Hematopoietic multipotent progenitor cell treated with erythropoietin and hydrocortisone succinate and interleukin-3 and kit ligand, for 8 days (in vitro differentiated cells): ENCODE measurements at places on chromosomes 7 and 10.

GRCh38 chr7:47143339-47143738 is 438.6 kb downstream of the TNS3 start:
- DNase-seq, result no peak

GRCh38 chr7:105808703-105809590 is 67.5 kb downstream of the ATXN7L1 start:
- peak; percentile 55 for DNase-seq

- no peak for DNase-seq
These were observed 19.6 kb downstream of the ABI1 start for GRCh38 chr10:26840938-26841732.

- DNase-seq, result no peak
These were observed 571.7 kb upstream of the FOXK1 start for GRCh38 chr7:4110438-4110837.

DNA sequence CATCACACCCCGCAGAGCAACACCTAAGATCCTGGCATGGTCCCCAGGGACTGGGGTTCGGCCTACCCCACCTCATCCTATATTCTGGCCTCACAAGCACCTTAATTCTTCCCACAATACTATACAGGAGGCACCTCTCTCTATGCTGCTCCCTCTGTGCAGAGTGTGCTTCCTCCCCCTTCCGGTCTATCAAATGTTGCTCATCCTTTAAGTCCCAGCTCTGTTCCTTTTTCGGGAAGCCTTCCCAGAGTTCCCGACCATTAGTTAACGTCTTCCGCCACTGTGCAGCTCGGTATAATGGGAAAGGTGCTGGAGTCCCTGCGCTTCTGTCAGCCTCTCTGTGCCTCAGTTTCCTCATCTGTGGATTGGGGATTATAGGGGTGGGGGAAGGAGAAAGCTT is 21.8 kb downstream of the PALD1 start:
- DNase-seq, result no peak

DNA sequence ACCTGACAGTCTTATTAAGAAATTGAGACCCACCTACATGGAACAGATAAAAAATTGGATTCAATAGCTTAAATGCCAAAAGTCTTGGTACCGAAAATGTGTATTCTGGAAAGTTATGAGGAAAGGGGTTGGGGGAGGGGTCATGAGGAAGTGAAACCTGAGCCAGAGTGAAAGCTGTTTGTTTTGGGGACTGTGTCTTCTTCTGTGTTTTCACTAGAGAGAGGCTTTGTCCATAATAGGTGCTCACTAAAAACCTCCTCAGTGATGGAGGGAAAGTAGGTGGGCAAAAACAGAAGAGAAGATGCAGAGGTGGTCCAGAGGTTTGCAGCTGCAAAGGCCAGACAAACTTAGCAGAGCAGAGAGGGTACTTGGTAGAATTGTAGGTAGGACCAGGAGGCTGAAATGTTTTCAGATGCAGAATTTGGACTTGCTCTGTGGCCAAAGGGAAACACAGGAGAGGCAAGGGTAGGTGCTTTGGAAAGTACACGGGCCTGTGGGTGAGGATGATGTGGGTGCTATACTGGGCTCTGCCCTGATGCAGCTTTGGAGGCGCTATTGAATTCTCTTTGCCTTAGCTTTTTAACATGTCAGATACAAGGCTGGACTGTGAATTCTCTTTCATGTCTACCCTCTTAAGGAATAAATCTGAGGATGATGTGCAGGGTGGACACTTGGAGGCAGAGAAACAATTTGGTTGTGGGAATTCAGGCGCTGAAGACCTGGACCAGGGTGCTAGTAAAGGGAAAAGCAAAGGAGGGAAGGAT is 254.6 kb downstream of the PTEN start:
- DNase-seq, result peak; percentile 15

DNA sequence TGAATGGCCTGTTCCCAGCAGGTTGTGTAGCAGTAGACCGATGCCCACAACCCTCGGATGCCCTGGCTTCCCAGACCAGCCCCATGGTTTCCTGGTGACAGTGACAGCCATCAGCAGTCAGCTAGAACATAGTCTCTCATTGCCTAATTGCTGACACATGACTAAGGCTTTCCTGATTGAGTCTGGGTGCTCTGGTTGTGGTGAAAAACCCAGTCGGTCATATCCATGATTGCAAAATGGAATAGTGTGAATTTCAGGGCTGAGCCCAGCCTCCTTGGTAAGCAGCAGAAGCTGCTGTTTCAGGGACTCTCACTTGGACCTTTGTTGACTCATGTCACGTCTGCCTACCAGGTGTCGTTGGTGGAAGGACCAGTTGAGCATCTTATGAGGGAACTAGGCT is 36.6 kb downstream of the POR start:
- DNase-seq, result no peak

- DNase-seq, result no peak
These were observed 89.9 kb downstream of the CARD11 start for GRCh38 chr7:2953588-2954407.

- DNase-seq, result no peak
These were observed 6.0 kb downstream of the PPIA start for GRCh38 chr7:44802418-44803025.

DNA sequence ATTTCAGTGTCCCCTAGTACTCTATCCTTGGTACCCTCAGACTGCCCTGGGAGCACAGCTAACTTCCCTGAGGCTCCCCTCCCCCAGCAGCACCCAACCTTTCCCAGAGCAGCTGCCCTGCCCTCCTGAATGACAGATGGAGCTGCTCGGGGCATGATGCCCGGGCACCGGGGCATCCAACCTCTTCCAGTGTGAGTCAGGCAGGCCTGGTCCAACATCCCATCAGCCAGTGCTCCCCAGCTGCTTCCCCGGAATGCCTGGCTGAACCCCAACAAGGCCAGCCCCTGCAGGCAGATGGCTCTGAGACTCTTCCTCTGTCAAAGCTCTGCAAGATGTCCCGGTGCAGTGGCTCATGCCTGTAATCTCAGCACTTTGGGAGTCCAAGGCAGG is 11.9 kb upstream of the TSPAN15 start:
- no peak for DNase-seq

- DNase-seq, result no peak
These were observed 296.7 kb upstream of the KLF6 start for GRCh38 chr10:4081685-4082111.

GRCh38 chr7:50353894-50354595 is 49.5 kb downstream of the IKZF1 start:
- no peak for DNase-seq

DNA sequence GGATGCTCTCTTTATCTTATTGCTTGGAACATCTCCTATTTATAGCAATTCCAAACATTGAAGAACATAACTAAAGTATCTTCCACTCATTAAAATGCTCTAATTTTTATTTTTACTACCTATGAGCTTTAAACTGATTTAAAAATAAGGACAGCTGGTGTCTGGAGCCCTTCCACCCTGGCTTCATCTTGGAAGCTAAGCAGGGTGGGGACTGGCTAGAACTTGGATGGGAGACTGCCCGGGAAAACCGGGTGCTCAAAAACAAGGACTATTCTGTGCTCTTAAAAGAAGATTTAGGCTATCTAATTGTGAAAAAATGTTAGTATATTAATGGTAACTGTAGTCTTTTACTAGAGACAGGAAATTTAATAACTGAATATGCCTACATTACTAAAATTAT is 69.2 kb downstream of the ARMC3 start:
- no peak for DNase-seq

DNA sequence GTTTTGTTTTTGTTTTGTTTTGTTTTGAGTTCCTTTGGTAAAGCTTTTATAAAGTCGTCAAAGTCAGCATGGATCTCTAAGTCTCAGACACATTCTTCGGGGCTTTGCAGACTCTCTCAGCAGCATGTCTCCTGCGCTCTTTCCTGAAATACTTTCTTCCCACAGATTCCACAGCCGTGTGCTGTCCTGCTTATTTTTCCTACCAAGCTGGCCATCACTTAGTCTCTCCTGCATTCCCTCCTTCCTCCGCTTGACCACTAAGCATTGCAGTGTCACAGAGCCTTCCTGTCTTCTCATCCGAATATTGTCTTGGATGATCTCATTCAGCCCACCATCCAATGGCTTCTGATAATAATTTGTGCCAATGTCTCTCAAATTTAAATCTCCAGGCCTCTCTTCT is 434.3 kb upstream of the C7orf33 start:
- no peak for DNase-seq

DNA sequence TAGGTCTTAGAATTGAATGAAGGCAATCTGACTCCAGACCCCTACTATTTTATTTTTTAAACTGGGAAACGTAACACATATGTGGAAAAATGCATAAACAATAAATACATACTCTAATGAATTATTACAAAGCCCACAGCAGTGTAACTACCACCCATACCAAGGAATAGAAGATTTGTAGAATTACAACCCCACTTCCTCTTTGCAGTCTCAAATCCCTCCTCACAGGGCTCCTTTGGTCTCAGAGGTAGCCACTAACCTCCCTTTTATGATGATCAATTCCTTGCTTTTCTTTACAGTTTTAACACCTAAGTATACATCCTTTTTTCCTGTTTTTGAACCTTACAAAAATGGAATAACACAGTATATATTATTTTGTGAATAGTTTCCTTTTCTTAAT is 6.7 kb upstream of the CCDC126 start:
- DNase-seq, result no peak

DNA sequence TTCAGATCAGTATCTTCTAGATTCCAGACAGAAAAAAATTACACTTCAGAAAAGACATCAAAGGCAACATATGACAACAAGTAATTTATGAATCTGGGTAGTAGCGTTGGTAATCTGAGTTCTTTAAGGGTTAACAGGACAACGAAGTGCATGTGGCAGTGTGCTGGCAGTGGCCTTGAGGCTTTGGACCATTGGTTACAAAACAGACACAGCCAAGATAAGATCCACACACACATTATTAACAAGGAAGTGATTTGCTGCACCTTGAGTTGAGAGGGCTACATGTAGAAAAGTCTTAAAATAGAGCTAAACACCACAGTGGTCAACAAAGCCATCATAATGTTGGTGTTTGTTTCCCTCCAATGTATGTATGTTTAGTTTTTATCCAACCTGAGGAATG is 40.6 kb downstream of the AKR1D1 start:
- DNase-seq, result no peak

GRCh38 chr7:74512762-74513161 is 59.1 kb downstream of the GTF2IRD1 start:
- DNase-seq, result no peak

DNA sequence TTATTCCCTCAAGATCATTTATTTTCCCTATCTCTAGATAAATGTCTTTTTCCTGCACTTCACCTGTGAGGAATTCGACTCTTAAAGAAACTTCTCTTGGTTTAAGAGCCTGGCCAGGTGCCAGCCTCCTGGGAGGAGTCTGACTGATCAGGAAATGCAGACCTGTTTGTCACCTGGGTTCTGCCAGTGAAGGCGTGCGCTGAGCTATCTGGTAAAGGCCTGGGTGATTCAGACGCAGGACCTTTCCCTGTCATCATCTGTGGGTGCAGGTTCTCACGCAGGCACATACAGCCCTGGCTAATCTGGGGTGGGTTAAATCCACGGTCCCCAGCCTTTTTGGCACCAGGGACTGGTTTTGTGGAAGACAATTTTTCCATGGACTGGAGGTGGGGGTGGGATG is 65.3 kb upstream of the AQP1 start:
- DNase-seq, result no peak

DNA sequence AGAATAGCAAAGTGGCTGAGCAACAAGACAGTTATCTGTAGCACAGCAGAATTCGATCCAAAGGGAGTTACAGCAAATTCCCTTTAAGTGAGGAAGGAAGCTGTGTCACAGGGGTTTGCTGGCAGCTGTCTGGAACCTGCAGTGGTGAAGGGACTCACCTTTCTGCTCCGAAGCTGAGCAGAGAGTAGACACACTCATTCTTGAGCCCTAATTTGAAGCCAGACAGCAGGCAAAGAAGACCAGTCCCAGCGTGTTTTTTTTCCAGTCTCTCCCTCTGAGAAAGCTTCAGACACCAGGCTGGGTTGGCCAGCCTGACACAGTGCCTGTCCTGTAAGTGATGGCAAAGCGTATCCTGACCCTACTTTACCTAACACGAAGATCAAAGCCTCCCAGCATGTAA is 210.7 kb downstream of the TRIL start:
- DNase-seq, result no peak

- DNase-seq, result peak; percentile 92
These were observed 121.7 kb upstream of the CCDC6 start for GRCh38 chr10:60028081-60028480.

- DNase-seq, result no peak
These were observed 282.3 kb downstream of the TWIST1 start for GRCh38 chr7:18835001-18835690.

- no peak for DNase-seq
These were observed 73.2 kb downstream of the SPDYE5 start for GRCh38 chr7:75565132-75565837.

- DNase-seq, result no peak
These were observed 220.8 kb upstream of the PHYHIPL start for GRCh38 chr10:58955615-58956014.

GRCh38 chr7:43169076-43169475 is 56.6 kb downstream of the HECW1 start:
- no peak for DNase-seq

DNA sequence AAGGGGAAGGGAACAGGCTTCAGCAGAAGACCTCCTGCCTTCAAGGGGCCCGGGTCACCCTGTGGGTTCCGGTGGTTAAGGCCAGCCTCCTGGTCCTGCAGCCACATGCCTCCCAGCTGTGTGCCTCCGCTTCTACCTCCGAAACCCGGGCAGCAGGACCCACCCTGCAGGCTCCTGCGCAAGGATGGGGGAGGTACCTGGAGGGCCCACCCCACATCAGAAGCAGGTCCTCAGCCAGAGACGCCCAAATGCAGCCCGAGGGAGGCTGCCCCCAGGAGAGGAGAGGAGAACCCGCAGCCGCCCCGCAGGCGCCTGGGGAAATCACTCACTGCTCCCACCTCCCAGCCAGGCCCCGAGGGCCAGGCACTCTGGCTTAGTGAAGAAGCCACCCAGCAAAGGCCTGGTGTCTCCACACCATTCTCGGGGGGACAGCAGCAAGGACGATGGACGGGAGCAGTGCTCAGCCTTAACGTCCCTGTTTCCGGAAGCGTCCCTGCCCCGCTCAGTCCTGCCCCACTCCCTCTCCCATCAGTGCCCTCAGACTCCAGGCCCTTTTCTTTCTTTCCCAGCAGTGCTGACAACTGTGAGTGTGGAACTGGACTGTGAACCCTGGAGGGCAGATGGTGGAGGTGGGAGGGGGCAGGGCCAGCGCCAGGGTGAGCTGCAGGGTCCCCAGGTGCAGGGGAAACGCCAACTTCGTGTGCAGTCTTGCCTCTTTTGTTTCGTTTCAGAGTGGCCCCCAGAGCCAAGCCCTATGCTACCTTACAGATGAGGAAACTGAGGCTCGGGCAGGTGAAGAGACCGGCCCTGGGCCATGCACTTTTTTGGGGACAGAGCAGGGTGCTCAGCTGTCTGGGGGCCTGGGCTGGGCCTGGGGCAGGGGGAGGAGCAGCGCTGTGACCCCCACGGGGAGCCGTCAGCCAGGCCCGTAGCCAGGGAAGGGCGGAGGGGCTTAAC is 138.0 kb downstream of the FAM53B start:
- DNase-seq, result no peak

DNA sequence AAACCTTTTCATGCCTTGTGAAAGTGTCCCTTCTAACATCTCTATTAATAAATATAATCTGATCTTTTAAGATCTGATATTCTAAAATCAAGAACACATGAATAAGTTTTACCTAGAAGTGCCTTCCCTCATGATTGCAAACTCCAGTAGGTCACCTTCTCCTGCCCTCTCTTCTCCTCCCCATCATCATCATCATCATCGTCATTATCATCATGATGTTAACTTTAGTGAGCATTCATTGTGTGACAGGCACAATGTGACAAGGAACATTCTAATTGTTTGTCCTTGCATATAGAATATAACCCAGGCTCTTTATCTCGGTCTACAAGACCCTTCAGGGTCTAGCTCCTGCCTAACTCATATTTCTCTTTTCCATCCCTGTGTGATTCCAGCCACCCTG is 51.7 kb downstream of the CUBN start:
- no peak for DNase-seq
